Stimulated activated CD8-positive, alpha-beta memory T cell treated with anti-CD3 and anti-CD28 coated beads, Interleukin-4, amount 100 ng/mL, for 24 hours (primary cell): ENCODE measurements at places on chromosomes 16 and 17.

GRCh38 chr16:84308120-84308519, 13.4 kb downstream of the WFDC1 start:
- no peak for DNase-seq

DNA sequence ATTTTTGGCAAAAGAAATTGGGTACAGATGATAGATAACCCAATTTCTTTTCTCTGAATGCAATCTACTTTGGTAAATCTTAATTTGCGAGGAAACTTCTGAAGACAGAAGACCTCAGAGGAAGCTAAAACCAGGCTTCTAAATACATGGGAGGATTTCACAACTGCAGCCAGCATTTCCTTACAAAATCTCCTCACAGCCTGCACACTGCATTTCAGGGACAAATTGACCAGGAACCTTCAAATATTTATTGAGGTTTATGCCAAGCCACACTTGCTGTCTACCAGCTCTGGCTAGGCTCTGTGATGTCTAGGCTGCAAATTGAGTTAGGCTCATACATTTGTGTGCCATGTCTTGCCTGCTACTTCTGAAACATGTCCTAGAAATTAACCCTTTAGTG, 167.3 kb upstream of the CDH5 start:
- DNase-seq: no peak

DNA sequence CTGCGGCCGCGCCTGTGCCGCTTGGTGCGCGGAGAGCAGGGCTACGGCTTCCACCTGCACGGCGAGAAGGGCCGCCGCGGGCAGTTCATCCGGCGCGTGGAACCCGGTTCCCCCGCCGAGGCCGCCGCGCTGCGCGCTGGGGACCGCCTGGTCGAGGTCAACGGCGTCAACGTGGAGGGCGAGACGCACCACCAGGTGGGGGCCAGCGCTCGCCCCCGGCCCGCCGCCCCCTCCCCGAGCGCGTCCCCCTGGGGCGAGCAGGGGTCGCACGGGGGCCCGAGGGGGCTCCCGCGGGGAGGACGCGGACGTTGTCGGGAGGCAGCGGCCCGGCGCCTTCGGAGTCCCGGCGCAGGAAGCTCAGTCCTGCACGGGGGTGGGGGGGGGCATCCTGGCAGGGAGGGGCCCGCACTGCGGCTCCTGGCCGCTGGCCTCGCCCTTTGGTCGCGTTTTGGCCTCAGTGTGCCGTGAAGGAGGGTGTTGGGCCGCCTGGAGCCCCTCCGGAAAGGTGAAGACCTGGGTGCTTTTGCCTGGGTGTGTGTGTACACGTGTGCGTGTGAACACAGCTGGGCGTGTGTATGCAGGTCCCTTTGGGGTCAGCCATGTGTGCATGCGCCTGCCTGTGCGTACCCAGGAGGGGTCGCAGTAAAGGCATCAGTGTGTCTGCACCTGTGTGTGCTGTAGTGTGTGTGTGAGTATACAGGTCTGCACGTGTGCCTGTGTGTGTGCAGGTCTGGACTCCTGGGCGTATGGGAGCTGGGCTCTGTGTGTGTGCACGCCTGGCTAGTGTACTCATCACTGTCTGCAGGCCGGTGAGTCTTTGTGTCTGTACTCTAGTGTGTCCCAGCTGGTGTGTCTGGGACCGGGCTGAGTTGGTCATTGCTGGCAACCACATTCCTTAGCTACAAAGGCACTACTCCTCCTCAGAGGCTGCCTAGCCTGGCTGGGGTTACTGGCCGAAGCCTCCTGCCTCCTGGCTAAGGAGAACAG, 615 bp downstream of the NHERF2 start:
- DNase-seq: no peak

DNA sequence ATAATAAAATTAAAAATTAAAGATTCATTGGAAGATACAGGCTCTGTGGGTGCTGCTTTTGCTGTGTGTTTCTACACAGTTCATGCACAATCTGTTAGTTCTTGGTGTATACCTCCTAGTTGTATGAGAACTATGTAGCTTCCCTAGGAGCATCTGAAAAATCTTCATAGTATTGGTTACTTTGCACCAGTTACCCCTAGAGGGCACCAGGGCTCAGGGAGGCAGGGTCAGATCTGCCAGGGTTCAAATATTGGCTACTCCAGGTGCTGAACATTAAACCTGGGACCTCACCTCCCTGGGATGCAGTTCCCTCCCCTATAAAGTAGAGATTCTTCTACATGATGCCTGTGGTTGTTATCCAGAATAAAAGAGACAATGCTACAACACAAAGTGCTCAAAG, 583.0 kb upstream of the CDH11 start:
- no peak for DNase-seq

DNA sequence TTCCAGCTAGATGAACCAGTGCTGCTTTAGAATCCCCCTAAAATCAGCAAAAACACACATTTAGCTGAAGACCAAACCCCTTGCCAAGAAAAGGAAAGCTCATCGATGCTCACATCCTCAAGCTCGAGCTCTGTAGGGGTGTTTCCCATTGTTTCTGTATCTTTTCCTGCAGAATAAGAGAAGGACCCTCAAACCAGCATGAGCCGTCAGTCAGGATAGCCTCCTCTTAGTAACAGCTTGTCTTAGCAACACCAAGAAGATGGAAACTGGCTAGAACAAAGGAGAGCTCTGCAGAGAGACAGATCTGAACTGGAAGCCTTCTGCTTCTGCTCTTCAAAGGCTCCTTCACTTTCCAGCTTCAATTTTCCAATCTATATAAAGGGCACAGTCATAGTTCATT, 32.0 kb downstream of the VAT1L start:
- no peak for DNase-seq

DNA sequence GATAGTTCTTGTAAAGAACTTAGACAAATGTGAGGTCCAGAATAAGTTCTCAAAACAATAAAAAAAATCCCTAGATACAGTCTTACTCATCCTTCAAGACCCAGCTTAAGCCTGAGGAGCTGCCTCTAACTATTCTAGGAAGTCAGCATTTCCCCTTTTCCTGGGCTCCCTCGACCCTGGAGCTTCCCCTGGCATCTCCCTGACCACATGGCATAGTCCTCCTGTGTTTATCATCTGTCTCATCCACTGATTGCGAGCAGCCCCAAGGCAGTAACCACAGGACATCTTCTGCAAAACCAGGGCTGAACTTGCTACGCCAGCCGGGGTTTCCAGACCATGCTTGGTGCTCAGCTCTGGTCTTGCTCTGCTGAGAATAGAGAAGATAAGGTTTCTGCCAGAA, 36.7 kb upstream of the NLRP1 start:
- DNase-seq: no peak

DNA sequence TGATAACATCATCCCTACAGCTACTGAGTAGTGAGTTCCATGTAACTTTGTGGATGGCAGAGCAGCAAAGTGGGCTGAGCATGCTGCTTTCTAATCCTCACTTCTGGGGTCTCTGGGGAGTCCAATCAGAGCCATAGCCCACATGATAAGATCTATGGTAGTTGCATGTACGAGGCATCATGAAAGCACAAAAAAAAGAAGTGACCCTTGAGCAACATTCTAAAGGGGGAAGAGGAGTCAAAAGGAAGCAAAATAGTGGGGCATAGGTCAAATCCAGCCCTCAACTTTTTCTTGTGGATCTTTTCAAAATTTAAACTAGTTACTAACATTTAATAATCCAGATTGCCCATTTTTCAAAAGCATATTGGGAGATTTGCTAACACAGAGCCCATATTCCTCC, 208.5 kb upstream of the TOX3 start:
- no peak for DNase-seq

DNA sequence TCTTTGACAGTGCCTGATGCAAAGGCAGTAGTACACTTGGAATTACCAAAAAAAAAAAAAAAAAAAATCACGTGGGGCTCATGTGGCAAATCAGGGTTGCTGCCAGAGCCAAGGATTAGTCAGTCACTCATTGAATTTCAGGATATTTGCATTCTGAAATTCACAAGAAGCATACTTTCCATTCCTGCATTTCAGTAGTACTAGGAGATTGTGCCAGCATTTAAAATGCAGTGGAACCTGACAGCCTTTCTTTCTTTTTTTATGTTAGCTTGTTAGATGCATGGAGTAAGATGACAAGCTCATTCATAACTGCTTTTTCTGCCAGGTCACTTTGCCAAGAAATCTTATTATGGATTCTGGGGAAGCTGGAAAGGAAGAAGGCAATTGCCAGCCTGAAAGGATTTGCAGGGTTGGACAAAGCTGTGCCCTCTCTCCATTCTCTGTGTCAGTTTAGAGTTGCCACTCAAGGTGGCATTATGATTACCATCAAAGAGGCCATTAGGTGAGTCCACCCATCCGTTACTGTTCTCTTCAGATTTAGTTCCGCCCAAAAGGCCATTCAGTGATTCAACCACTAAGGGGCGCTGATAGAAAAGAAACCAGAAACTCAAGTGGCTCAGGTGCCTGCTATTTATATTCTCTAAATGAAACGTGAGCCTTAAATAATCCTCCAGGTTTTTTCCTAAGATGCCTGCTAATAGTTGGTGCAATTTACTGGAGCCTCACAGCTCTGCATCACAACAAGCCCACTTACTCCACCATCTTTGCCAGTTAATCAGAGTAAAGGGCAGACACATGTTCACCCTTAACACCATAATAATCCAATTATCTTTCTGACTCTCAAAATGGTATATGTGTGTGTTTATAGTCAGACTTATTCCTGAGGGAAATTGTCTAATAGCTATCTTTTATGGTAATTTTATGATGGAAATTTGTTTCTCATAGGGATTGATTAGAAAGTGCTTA, 59.0 kb downstream of the TANGO6 start:
- no peak for DNase-seq

- no peak for DNase-seq
These were observed 809 bp downstream of the PIRT start for GRCh38 chr17:10836966-10837590.

GRCh38 chr16:3020604-3021448, 658 bp downstream of the TNFRSF12A start:
- peak; percentile 50 for DNase-seq

GRCh38 chr16:21590287-21590686, 9.1 kb upstream of the METTL9 start:
- DNase-seq: no peak

- no peak for DNase-seq
These were observed 839 bp downstream of the SLC25A35 start for GRCh38 chr17:8294361-8294760.

DNA sequence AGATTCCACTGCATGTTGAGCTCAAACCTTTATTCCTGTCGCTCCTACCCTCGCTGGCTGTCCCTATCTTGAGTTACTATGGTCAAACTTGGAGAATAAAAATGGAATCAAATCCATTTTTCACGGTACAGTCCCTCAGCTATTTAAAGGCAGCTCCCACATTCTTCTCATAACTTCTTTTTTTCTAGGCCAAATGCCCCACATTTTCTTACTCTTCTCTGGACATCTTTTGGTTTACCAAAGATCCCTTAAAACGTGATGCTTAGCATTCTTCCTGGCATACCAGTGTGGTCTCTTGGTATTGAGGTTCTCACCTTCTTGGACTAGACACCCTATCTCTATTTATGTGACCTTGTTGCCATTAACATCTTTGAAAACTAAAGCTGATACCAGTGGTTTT, 48.3 kb upstream of the MAF start:
- no peak for DNase-seq

DNA sequence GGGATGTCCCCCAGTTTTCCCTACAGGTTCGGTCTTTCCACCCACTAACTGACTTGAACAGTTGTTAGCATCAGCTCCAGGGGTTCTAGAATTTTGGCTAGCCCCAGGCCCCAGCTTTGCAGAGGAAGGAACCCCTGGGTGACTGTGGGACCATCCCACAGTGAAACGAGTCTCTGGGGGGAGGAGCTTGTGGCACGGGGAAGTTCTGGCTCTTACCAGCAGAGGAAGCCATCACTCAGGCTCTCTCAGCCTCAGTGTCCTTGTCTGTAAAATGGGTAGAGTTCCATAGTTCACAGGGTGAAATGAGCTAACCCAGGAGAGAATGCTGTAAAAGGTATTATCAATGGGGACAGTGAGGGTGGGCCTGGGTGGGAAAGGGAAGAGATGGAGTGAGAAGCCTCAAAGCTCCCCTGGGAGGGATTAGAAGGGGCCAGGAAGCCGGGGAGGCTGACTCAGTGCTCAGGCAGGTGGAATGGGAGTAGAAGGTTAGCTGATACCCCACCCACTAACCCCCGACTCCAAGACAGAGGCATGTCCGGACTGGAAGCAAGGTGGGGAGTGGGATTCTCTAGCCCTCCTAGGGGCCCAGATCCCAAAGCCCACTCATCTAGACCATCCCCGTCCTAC, 30.9 kb upstream of the CDC42EP4 start:
- no peak for DNase-seq

DNA sequence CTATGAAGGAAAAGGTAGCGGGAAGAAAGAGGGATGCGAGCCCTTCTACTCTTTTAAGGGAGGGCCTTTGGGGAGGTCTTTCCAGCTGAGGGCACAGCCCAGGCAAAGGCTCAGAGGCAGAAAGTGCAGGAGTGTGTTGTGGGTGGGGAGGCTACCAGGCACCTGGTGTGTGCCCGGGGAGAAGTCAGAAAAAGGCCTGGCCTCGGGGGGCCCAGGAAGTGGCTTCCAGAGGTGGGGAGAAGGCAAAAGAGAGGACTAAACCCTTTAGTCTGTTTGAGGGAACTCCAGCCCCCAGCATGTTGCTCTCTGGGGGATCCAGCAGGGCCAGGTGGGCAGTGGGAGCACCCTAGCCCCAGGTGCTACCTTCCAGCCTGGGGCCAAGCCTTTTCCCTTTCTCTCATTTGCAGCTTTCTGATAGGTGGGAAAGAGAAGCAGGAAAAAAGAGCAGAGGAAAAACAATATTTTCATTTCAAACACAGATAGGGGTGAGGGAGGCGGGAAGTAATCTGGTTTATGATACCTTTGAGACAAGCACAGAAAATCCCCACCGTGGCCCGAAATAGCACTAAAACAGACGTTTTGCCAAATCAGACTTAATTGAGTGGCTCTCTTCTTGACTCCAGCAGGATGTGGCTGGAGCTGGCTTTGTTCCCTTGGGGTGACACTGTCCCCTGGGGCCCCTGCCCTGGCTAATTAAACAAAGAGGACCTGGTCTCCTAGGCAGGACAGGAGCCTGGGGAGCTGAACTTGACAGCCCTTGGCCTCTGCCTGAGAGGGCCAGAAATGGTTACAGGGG, 10.4 kb downstream of the RAI1 start:
- no peak for DNase-seq

GRCh38 chr17:10295728-10296343, 77.0 kb downstream of the MYH13 start:
- DNase-seq: no peak

DNA sequence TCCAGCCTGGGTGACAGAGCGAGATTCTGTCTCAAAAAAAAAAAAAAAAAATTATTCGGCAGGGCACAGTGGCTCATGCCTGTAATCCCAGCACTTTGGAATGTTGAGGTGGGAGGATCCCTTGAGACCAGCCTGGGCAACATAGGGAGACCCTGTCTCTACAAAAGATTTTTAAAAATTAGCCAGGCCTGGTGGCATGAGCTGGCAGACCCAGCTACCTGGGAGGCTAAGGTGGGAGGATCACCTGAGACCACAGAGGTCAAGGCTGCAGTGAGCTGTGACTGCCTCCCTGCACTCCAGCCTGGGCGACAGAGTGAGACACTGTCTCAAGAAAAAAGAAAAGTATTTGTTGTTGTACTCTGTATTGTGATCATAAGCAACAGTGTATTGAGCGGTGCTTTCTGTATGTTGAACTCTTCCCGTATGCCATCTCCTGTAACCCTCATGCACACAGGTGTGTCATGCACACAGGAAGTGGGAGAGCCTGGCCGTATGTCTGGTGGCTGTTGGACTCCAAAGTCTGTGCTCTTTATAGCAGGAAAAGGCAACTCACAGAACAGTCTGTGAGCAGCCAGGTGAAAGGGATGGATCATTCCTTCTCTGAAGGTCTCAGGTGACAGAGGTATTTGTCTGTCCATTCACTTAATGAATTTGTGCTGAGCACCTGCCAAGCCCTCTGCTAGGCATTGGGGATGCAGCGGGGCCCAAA, 17.1 kb downstream of the CDH1 start:
- DNase-seq: no peak

- DNase-seq: no peak
These were observed 9.2 kb downstream of the TELO2 start for GRCh38 chr16:1502092-1503004.
